ENCODE measurements at places on chromosomes 2 and 18. TPM values are rescaled to one million over a fixed set of nuclear protein-coding genes. Genes with fewer than 3 reads are reported as not detected.

FER1L5 gene
- total RNA-seq, result 0.95 TPM

NT5C1B gene
- not detected for total RNA-seq

HAAO gene
- 24.8 TPM for total RNA-seq

NCKAP5 gene
- total RNA-seq, result 0.35 TPM

DNA sequence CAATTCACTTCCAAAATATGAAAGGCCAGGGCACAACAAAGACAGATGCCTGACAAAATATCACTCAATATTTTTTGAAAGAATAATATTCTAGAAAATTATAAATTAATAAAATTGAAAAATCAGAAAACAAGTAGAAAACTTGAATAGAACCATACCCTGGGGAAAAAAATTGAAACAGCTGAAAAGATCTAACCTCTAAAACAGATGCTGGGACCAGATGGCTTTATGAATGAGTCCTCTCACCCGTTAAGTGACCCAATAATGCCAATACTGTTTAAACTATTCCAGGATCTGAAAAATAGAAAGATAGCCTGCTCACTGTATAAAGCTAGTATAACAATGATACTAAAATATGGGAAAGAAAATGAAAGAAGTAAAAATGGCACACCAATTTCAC is 322.3 kb upstream of the VWC2L start:
- DNase-seq, result no peak

DNA sequence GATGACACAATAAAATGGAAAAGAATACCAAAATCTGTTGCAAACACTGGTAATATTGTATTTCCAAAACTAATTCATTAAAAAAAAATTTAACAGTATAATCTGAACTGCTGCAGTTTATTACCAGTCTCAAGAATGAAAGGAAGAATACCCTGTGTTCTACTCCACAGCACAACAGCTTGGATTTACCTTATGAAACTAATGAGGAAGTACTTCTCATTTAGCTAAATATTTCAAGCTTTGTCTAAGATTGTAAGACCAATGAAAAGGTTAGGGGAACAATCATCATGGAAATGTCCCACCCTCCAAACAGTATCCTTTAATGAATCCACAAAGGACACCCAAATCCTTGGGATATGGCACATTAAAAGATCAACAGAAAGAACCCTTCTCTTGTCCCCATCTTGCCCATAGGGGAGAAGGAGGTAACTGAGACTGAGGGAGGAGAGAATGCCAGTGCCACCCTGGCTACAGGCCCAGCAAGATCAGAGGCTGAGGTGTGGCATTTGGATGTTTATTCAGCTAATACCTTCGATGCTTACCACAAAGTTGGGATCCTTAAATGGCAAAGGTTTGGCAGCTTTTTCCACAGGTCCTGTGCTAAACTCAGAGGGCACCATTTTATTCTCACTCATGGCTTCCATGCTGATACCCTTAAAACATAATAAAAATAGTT is 17.7 kb downstream of the INO80C start:
- no peak for DNase-seq

- no peak for DNase-seq
Observed at GRCh38 chr18:75230163-75231052, 19.8 kb downstream of the TSHZ1 start.

GRCh38 chr2:10427618-10427949 is 20.5 kb downstream of the ODC1 start:
- DNase-seq, result no peak

GRCh38 chr18:8020132-8020846 is 453.2 kb downstream of the PTPRM start:
- no peak for DNase-seq

- DNase-seq, result no peak
Observed at GRCh38 chr2:88654714-88655113, 27.4 kb upstream of the EIF2AK3 start.

GRCh38 chr2:9517118-9517782 is 38.4 kb downstream of the ADAM17 start:
- DNase-seq, result no peak

- no peak for DNase-seq
Observed at GRCh38 chr18:78396756-78397155, 582.9 kb upstream of the SALL3 start.
